Non-pigmented ciliary epithelial cell (primary cell): ENCODE measurements at places on chromosomes 1 and 21.
A peak's percentile ranks its signal among the peaks of the same experiment; 100 is the strongest.

- no peak for DNase-seq
Observed at GRCh38 chr1:200029035-200029821, 1.7 kb downstream of the NR5A2 start.

DNA sequence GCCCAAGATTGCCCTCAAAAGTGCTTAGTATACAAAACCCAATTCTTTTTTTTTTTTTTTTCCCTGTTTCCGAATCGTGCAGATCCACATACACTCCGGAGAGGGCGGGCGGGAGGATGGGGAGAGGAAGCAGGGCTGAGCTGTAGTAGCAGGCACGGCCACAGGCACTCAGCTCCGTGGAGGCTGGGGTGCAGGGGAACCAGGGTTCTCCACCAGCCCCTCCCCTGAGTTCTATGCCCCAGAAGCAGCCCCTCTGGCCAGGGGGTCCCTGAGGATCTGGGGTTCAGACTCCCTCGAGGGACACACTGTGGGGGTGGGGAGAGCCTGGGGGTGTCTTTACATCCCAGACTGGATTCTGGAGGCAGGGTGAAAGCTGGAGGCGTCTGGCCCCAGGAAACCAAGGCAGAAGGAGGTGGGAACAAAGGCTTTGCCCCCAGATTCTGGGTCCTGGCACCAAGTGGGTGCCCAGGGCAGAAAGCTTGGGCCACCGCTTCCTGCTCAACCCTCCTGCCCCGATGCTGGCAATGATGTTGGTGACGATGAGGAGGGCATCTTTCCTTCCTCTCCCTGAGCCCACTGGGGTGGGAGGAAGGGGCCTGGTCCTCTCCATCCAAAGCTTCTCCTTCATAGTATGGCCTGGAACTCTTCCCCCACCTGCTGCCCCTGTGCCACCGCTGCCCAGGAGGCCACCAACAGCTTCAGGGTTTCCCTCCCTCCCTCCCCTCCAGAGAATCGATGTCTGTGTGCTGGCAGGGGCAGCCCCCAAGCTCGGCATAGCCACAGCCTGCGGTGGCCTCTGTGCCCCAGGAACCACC lies 106.4 kb upstream of the TARDBP start:
- DNase-seq = no peak

DNA sequence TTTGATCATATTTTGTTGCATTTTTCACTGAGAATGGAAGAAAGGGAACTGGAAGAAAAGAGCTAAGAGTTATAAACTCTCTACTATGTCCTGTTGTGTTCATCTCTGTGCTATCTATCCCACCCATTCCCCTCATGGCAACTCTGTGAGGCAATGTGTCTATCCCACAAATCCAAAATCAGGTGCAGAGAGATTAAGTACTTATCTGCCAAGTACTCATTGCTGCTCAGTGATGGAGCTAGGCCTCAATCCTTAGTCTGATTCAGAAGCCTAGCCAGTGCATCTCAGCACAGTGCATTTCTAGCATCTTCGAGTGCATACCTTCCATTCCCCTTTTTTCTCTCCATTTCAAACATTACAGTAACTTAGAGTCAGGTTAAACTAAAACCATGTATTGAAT lies 270.6 kb downstream of the TPR start:
- no peak for DNase-seq

- no peak for DNase-seq
Observed at GRCh38 chr1:29284286-29284960, 48.1 kb downstream of the PTPRU start.

GRCh38 chr1:225430301-225430700 lies 2.5 kb upstream of the LBR start:
- DNase-seq = no peak

- DNase-seq = no peak
Observed at GRCh38 chr1:154730986-154731489, 123.1 kb upstream of the ADAR start.

DNA sequence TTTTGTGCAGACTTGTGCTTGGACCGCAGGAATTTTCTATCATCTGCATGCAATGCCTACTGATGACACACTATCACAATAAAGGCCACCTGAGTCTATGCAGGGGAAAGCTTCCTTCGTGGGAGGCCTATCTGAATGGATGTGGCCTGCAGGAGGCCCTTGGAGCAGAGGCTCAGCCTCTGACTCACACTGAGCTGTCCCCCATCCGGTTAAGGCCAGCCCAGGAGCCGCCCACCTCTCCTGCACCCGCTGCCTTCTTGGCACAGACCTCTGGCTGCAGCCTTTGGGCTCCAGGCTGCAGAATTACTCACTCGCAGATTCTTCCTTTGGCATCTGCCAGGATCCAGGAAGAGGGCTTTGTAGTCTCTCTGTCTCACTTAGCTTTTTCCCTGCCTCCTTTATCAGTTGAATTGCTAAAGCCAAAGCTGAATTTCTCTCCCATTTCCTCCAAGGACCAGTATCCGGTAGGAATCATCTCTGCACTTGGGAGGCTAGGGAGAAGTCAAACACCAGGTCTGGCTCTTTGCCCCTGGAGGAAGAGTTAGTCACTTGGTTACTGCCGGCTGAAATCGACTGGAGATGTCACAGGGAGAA lies 65.1 kb upstream of the JUN start:
- DNase-seq = peak; percentile 95

- DNase-seq = no peak
Observed at GRCh38 chr1:3580231-3580630, 31.1 kb downstream of the MEGF6 start.

- no peak for DNase-seq
Observed at GRCh38 chr1:227793079-227793947, 22.2 kb upstream of the PRSS38 start.

GRCh38 chr1:200901350-200901749 lies 6.7 kb downstream of the INAVA start:
- DNase-seq = no peak
